ENCODE measurements at places on chromosomes 12 and 14. TPM values are rescaled to one million over a fixed set of nuclear protein-coding genes. Genes with fewer than 3 reads are reported as not detected.
A peak's percentile ranks its signal among the peaks of the same experiment; 100 is the strongest.

- DNase-seq: no peak
Observed at GRCh38 chr12:8127138-8127537, 3.7 kb downstream of the CLEC4A start.

- no peak for DNase-seq
Observed at GRCh38 chr12:122753319-122753650, 661 bp downstream of the DENR start.

- no peak for DNase-seq
Observed at GRCh38 chr12:13980538-13981295, 685 bp downstream of the GRIN2B start.

DNA sequence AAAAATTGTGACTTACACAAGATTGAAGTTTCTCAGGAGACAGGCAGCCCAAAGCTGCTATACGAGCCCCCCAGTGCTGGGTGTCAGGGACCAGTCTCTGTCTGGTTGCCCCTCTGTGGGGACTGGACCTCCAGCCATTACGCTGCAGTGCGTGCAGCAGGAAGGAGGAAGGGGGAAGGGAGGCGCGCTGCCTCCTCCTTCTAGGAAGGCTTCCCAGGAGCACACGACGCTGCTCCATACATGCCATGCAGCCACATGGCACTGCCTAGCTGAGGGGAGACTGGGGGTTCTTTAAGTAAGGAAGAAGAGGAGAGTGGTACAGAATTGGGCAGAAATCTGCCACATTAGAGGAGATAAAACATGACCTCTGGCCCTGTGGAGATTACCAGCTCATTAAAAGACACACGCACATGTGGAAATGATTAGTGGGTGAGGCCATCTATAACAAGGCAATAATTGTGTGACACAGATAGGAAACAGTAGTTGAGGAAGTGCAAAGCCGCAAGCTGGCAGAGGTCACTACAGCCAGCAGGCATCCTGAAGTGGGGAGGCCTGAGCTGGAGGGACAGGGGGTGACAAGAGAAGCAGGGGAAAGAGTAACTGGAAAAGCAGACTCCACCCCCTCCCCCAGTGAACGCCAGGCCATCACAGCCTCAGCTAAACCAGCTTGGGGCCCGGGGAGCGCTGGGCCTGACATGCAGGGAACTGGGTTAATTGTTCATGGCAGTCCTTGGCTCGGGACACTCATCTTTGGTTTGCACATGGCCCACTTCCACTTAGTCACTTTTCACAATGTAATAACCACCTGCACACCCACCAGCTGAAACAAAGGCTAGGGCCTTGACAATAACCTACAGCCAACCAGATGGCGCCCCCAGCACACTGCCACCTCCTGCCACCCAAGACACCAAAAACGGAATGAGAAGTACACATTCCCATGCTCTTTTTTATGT, 39.6 kb downstream of the CCDC88C start:
- DNase-seq: no peak

- no peak for DNase-seq
Observed at GRCh38 chr12:92871116-92871515, 58.0 kb downstream of the EEA1 start.

GRCh38 chr14:91281346-91281745, 36.8 kb upstream of the GPR68 start:
- no peak for DNase-seq

DNA sequence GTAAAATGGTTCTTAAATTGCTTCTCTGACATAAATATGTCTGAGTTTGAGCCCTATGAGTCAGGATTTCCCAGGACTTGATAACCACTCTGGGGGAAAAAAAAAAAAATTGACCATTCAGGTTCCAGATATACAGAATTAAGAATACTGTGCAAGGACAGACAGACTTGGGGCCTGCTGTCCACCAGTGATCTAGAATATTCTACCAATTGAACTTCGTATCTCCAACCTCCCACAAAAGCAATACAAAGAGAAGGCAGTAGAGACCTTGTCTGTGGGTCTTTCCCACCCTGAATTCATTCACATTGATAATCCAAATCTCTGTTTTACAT, 4.1 kb downstream of the SINHCAF start:
- DNase-seq: no peak

DNA sequence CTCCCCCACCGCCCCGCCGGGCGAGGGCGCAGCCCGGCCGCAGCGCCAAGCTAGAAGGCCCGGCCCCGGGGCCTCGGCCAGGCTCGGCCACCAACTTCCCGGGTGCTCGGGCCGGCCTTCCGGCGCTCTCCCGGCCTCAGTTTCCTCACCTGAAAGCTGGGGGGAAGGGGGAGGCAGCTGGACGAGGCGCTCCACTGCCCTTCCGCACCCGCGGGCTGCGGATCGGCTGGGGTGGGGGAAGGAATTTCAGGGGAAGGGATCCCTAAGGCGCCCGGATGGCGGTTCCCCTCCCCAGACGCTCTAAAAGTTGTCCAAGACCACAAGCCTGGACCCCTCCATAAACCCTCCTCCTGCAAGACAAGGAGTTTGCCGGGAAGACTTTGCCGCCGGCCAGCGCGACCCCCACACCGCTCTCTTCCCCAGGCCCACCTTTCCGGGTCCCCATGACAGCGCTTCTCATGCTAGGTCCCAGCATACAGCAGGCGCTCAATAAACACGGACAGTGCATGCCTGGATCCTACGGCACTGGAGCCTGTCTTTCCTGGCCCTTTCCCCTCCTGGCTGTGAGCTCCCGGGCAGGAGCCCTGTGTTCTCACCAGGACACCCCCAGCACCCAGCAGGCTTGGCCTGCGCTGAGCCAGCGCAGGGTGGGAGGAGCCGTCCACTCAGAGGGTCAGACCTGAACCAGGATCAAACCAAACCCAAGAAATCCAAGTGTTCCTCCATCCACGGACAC, 18.1 kb downstream of the BEGAIN start:
- no peak for DNase-seq

GRCh38 chr14:90677484-90678050, 138.7 kb downstream of the TTC7B start:
- DNase-seq: no peak

DNA sequence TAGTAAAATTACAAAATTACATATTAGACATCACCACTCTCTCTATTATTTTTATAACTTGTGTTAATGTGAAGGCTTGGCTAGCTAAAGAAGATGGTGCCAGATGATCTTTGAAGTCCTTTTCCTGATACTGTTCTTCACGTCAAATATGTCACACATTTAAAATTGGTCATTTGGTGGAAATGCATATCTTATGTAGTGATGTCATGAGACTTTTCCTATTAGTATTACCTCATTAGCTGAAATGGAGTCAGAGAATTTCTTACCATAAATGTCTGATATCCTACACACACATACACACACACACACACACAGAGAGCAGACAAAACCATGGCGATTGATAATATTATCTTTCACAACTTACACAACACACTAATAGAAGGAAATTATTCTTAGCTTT, 124.8 kb upstream of the PTPRB start:
- DNase-seq: no peak

DNA sequence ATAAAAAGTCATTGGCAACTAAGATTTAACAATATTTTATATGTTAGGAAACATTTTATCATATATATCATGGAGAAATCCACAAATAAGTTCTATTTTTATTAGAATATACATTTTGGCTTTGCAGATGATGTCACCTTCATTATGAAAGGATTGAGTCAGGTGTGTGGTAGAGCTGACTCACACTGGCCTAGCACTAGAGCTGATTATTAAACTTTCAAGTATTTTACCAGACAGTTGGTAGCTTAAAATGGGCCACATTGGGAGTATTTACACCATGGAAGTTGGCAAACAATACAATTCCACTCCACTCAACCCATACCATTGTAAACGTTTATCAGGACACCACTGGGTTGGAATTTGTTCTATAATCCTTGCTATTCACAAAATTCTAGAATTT, 1036.6 kb downstream of the TRHDE start:
- DNase-seq: no peak

- no peak for DNase-seq
Observed at GRCh38 chr12:119668324-119668841, 450 bp downstream of the PRKAB1 start.

DNA sequence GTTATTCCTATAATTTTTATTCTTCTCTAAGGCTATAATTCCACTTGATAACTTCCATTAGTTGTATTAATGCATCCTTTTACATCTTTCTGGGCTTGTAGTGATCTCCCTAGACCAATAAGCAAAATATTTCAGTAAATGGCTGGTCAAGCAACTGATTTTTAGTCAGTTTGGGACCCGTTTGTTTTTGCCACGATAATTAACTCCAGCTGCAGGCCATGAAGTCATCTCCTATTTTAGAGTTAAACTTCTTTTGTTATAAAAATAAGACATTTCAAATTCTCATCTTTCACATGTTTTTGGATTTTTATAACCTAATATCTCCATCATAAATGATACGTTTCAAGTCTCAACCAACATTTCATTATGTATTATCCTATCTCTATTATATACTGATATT, 49.4 kb downstream of the MAGOHB start:
- DNase-seq: no peak

DNA sequence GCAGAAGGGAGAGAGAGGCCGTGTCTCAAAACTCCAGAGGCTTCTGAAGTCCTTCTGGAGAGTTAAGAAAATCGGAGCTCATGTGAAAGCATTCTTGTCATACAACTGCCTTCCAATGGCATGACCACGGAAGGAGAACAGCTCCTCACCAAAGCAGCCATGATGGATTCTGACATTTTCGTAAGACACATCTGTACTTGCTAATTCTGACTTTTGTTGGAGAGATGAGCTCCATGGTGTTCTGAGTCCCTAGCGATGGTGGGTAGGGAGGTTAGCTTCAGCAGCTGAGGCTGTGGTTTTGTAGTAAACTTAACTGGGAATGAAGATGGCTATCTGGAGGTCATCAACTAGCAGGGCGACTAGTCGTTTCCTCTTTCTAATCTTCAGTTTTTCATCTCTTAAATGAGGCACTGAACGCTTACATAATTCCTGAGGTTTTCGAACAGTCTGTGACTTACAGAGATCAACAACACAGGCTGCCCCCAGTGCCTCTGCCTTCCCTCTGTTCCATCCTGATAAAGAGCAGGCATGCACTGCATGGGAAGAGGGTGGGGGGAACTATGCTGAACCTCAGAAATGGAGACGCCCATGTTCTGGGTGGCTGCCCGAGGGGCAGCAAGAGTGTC, 28.6 kb upstream of the DICER1 start:
- DNase-seq: no peak

DNA sequence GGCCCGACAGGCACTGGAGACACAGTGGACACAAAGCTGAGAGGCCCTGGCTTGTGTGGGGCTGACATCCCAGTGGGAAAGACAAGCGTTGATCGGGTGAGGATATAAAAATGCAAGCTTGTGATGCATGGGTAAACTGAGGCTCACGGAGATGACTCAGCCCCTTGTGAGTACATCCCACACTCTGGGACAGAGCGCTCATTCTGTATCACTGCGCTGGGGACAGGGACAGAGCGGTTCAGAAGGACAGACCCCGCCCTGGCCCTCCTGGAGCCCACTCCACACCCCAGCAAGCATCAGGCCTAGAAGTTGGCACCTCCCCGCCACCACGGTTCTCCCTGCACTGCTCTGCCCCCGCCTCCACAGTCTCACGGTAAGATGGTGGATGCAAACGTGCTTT, 156.3 kb downstream of the PIWIL1 start:
- no peak for DNase-seq

DNA sequence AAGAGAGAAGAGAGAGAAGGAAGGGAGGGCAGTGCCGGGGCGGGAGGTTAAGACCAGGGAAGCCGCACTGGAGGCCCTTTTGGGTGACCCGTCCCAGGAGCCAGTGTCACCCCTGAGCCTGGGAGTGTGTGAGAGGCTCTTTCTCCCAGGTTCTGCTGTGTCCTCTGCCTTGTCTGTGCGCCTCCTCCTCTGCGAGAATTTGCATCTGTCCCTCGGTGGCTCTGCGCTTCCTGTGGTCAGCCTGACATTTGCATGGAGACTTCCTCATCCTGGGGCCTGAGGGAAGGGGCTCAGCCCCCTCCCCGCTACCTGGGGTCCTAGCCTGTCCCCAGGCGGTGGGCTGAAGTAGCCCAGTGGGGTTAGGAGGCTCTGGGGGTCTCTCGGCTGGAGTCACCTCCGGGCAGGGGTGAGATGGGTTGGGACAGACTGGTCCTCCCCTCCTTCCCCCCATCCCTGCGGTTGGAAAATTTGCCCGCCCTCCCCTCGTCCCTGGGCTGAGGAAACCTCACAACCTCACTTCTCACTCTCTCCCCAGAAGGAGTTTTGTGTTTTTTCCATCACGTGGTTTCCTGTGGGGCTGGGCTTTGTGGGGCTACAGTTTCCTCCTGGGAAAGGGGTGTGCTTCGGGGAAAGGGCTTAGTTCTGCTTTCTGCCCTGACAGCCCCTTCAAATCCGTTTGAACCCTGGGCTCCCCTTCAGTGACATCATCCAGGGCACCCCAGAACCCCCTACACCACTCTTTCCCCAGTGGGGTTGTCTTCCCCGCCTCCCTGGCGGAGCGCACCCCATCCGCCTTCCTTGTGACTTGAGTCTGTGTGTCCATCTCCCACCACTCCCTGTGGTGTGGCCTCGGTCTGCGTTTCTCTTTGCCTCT, 2.5 kb downstream of the PTPN6 start:
- DNase-seq: peak; percentile 78

DNA sequence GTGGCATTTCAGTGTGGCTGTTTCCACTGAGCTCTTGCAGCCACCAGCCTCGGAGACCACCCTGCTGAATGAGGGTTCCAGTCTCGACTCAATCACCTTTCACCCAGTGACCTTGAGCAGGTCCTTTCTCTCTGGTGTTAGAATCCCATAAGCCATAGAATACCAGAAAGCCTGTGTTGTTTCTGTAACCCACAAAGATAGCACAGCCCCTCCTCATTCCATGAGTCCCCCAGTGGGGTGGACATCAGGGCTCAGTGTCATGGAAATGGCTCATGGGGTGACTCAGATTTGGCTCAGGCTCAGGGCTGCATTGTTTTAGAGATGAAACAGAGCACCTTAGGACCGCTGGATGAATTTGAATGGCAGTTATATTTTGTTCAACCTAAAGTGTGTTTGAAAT, 171.5 kb downstream of the PTPN11 start:
- no peak for DNase-seq

GRCh38 chr14:96130391-96130790, 74.2 kb upstream of the BDKRB2 start:
- no peak for DNase-seq

DNA sequence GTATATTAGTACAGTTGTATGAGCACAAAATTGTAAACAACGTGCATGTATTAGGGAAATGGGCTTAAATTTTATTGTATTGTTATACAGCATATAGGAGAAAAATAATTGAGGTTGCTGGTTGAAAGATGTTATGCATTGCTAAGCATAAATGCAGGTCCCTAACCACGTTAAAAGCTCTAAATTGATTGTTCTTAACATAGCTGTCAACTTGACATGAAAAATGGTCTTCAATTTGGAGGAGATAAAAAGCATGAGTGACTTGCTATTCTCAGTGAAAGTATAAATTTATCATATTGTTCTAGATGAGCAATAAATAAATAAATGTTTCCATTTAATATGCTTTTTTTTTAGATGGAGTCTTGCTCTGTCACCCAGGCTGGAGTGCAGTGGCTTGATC, 506.6 kb upstream of the ATXN7L3B start:
- no peak for DNase-seq

- no peak for DNase-seq
Observed at GRCh38 chr12:97424911-97425310, 37.7 kb upstream of the RMST start.

The DBX2 gene
- not detected for total RNA-seq

The ANGEL1 gene
- 13.8 TPM for total RNA-seq

The NKX2-1 gene
- total RNA-seq: not detected

The CEP128 gene
- total RNA-seq: 3.5 TPM

The C1S gene
- 20.8 TPM for total RNA-seq

The SYT1 gene
- total RNA-seq: 2.1 TPM

The GAPDH gene
- 3,067 TPM for total RNA-seq

The GPR65 gene
- total RNA-seq: not detected

Measured in chondrocyte (in vitro differentiated cells).